CD8-positive, alpha-beta memory T cell (primary cell): ENCODE measurements at places on chromosomes 7 and 10. TPM values are rescaled to one million over a fixed set of nuclear protein-coding genes. Genes with fewer than 3 reads are reported as not detected.

GRCh38 chr7:151251689-151252560, 3.4 kb upstream of the SMARCD3 start:
- DNase-seq = peak; percentile 15

- no peak for DNase-seq
Measured at GRCh38 chr7:1413936-1414639, 45.2 kb downstream of the MICALL2 start.

- no peak for DNase-seq
Measured at GRCh38 chr7:132533916-132534315, 42.4 kb downstream of the PLXNA4 start.

DNA sequence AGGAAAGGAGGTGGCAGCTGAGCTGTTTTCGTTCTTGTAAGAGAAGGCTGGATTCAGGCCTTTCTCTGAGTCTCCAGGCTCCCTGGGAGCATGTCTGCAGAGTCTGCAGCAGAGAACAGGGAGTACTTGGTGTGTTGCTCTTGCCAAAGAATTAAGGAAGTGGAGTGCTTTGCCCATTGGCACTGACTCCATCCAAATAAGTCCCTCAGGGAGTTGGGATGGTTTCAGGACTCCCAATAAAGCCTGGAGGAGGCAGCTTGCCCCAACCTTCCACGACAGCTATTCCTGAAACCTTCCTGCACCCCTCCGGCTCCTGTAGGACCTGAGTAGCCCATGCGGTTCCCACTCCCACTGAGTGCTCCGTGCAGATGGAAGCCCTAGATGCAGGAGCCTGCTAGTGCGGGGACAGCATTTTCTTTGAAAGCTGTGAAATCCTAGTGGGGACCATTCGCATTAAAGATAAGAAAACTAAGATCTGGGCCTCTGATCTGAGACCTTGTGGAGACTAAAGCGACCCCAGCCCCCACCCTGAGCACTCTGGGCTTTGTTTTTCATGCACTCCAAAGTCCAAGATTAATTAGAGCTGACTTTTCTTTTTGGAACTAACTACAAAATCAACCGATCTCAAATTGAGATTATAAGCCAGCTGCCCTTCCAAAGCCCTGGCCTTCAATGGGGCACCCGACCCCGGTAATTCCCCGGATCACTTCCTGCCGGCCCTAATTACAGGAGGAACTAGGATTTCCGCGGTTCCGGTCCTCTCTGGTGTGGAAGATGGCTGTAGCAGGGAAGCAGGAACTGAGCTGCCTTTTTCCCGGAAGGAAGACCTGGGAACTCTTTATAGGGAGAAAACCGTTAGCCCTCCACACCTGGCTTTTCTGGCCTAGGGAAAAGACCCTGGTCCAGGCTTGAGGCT, 110.2 kb downstream of the COL13A1 start:
- DNase-seq = no peak

GRCh38 chr10:75540981-75541380, 109.6 kb downstream of the LRMDA start:
- no peak for DNase-seq

- DNase-seq = no peak
Measured at GRCh38 chr10:124262971-124263370, 155.8 kb downstream of the OAT start.

GRCh38 chr10:75836064-75836463, 404.6 kb downstream of the LRMDA start:
- DNase-seq = no peak

DNA sequence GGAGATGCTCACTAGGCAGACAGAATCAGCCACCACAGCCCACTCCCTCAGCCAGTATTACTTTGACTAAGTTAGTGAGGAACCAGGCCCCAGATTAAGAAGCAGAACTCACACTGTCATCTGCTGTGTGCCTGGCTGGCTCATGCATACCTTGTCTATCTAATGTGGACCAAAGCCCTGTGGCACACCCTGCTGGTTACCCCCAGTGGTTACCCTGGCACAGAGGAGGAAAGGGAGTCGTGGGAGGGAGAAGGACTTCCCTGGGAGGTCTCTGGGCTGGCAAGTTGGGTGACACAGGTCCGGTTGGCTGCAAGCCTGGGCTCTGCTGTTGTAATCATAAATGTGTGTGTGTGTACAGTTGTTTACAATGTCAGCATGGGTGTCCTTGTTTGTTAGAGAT, 7.5 kb upstream of the SH2D4B start:
- no peak for DNase-seq

DNA sequence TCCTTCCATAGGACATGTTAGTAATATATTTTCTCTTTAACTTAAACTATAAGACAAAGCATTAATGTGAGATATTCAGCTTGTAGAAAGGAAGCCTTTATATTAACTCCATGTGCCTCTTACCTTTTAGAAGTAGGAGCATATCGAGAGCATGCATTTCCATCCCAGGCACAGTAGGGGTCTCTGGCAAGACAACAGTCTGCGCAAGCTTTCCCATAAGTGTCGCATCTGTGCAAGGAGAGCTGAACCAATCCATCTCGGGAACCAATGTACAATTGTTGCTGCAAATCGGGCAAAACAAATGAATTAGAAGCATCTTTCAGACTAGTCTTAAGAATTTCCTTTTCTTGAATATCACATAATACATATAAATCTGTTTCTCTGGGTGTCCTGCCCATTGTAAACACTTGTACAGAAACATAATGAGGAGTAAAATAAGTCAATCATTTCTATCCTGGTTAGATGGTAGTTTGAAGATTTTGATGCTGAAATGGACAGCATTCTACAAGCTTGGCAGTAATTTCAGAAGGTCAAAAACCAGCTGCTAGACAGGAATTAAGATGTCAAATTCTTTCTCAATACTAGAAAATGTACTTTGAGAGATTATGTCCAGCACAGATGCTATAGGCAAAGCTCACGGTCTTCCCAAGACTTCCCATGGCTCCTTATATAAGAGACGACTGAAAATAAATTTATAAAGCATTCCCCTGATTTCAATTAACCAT, 171.8 kb downstream of the SEMA3D start:
- DNase-seq = no peak

- DNase-seq = no peak
Measured at GRCh38 chr7:86667732-86668131, 24.0 kb downstream of the GRM3 start.

DNA sequence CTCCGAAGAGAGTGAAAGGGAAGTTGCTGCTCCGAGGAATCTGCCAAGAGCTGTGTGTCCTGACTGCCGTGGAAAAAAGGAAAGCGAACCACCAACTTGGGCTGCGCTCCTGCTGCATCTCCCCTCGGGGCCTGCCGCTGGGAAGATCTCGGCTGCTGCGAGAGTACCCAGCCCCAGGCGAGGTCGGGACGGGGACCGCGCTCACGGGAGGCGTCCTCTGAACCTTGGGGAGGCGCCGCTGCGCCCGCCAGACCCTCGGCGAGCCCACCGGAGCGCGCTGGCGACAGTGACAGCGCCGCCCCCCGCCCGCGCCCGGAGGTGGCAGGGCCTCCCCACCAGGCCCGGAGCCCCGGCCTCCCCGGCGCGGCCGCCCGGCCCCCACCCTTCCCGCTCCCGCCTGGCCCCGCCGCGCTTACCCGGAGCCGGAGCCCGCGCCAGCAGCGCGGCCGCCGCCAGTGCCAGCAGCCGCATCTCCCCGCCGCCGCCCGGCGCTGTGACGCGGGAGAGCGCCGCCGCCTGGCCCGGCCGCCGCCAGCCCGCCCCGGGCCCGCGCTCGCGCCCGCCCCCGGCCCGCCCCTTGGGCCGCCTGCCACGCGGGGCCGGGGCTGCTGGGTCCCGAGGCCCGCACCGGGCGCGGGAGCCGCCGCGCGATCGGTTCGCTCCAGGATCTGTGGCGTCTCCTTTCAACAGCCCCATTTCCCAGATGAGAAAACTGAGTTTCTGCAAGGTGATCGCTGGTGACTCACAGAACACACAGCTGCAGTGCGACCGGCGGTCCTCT, at the start of gene VSTM4:
Gene VSTM4 (minus strand): TSS at position 508 of the 781 bp plus-strand sequence. CDS start 37 bp downstream, at position 471.
- no peak for DNase-seq

DNA sequence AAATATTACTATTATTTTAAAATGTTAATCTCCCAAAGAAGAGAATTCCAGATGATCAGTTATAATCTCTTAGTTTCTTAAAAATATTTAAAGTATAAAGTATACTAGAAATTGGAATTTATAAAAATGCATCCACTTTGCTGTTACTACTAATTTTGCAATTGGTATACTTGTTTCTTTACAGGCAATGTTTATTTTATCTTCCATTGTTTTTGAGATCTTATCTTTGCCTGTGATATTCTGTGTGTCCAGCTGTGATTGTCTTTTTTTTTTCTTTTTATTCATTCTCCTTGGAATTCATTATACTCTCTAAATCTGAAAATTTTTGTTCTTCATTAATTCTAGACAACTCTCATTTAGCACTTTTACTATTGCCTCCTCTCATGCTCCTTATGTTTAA, 652.6 kb downstream of the TNS3 start:
- DNase-seq = no peak

DNA sequence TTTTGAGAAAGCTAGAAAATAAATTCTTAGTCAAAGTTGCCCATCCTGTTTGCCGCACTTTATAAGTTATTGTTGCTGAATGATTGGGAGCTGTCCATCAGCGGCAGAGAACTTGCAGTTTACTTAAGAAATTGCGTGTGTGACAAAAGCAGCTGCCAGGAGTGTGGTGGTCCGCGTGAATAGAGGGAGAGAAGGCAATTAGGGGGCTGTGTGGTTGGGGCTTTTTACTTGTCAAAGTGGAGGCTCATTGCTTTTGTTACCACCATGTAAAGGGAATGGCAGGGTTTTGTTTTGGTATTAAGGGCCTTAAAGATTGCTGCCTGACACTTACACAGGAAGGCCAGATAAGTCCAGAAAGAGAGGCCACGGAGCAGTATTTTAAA, 177.8 kb downstream of the TCF7L2 start:
- no peak for DNase-seq

- DNase-seq = no peak
Measured at GRCh38 chr10:93475871-93476270, 6.3 kb downstream of the MYOF start.

DNA sequence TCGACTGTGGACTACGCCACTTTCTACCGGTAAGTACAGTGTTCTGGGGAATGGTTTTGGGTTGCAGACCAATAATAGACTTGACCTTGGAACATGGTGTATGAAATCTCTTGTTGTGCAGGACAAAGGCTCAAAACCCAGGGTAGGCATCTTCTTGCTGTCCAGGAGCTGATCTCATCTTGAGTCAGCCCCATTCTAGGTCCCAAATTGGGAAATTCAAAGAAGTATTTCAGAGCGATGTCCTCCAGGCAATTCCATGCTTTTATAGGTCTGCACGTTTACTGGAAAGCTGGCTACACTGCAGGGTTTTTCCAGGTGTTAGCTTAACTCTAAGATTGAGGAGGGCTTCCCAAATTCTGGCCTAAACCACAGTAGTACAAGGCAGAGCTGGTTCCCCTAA, 180.7 kb downstream of the BMPER start:
- DNase-seq = no peak

DNA sequence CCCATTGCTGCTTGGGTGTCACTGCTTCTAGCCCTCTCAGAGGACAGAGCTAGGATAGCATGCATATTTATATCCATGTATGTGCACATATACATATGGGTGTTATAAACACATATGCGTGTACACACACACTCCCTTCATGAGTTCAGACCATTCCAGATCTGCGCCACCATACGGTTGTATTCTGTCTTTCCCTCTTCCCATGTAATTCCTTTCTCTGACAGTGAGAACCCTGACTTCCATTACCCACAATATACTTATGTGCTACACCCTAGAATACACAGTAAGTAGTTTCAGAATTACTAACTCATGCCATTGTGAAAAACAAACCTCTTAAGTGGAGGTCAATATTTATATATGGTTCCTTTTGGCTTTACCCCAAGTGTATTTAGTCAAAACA, 116.6 kb upstream of the SAMD8 start:
- DNase-seq = no peak

GRCh38 chr7:142409471-142409870, 151.6 kb upstream of the PRSS58 start:
- no peak for DNase-seq

The WDFY4 gene
- 0.35 TPM for total RNA-seq

The ZNF518A gene
- total RNA-seq = 15.7 TPM

The KIFBP gene
- total RNA-seq = 21.0 TPM

The ASB10 gene
- not detected for total RNA-seq

The TRUB1 gene
- 20.0 TPM for total RNA-seq

The CDNF gene
- total RNA-seq = 1.2 TPM

The SPDYE5 gene
- total RNA-seq = not detected

The AGAP6 gene
- total RNA-seq = 14.8 TPM

The SGCE gene
- total RNA-seq = 0.82 TPM

The NPSR1 gene
- total RNA-seq = not detected
